ENCODE measurements at places on chromosomes 7 and 10.

GRCh38 chr10:129927351-129928120 lies 36.5 kb downstream of the EBF3 start:
- DNase-seq = no peak

GRCh38 chr10:60394446-60394845 lies 4.8 kb upstream of the ANK3 start:
- DNase-seq = no peak

GRCh38 chr10:71395621-71396020 lies 1.1 kb upstream of the CDH23 start:
- DNase-seq = no peak

- peak; percentile 57 for DNase-seq
Observed at GRCh38 chr7:129493555-129493954, 8.8 kb upstream of the SMKR1 start.

GRCh38 chr10:123502983-123503382 lies 163.2 kb upstream of the GPR26 start:
- no peak for DNase-seq

- peak; percentile 45 for DNase-seq
Observed at GRCh38 chr10:93954726-93955363, 38.9 kb upstream of the PLCE1 start.

GRCh38 chr7:131090886-131091692 lies 236.6 kb upstream of the MKLN1 start:
- no peak for DNase-seq

- DNase-seq = no peak
Observed at GRCh38 chr7:80873140-80873539, 45.7 kb downstream of the SEMA3C start.

DNA sequence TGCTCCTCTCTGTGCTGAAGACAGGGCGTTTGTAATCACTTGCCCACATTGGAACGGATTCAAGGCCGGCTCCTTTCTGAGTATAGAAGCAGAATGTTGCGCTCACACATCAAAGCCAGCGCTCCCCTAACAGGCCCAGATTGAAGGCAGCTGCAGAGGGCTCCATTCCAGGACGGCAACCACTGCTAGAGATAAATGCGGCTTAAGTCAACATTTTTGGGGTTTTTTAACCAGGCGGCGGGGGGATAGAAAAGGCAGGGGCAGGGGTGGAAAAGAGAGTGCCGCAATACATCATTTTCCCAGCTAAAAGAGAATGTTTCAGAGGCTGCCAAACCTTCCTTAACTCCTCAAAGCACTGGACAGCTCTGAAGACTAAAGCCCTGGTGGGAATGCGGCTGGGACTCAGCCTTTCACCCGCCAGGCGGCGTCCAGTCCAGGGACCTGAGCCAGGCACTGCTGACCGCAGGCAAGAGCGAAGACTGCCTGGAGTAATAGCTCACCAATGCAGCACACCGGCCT lies 189.6 kb downstream of the TNS3 start:
- DNase-seq = no peak

DNA sequence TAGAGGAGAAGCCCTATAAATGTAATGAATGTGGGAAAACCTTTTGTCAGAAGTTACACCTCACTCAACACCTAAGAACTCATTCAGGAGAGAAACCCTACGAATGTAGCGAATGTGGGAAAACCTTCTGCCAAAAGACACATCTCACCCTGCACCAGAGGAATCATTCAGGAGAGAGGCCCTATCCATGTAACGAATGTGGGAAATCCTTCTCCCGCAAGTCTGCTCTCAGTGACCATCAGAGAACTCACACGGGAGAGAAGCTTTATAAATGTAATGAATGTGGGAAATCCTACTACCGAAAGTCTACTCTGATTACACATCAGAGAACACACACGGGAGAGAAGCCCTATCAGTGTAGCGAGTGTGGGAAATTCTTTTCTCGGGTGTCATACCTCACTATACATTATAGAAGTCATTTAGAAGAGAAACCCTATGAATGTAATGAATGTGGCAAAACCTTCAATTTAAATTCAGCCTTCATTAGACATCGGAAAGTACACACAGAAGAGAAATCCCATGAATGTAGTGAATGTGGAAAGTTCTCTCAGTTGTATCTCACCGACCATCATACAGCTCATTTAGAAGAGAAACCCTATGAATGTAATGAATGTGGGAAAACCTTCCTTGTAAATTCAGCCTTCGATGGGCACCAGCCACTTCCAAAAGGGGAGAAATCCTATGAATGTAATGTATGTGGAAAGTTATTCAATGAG lies 18.9 kb downstream of the RBAK start:
- no peak for DNase-seq

GRCh38 chr10:102775201-102775934 lies 31.6 kb downstream of the WBP1L start:
- DNase-seq = no peak

DNA sequence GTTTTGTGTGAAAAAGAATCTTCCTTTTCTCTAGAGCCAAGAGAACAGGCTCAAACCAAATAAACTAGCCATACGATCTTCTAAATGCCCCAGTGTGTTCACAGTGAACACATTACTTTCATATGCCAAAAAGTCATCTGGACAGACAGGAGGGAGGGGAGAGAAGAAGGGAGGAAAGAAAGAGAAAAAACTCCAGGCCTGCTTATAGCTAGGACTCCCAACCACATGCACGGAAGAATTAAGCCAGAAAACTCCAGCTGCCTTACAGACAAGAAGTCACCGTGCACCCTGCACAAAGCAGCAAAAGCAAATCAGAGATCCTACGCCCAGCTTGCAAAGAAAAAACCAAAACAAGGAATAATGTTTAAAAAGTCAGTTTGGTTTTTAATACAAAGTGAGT lies 34.3 kb downstream of the SNX8 start:
- DNase-seq = no peak

- DNase-seq = peak; percentile 46
Observed at GRCh38 chr10:71729161-71729636, 9.6 kb upstream of the C10orf105 start.

GRCh38 chr10:90031776-90032175 lies 330.4 kb downstream of the KIF20B start:
- no peak for DNase-seq

DNA sequence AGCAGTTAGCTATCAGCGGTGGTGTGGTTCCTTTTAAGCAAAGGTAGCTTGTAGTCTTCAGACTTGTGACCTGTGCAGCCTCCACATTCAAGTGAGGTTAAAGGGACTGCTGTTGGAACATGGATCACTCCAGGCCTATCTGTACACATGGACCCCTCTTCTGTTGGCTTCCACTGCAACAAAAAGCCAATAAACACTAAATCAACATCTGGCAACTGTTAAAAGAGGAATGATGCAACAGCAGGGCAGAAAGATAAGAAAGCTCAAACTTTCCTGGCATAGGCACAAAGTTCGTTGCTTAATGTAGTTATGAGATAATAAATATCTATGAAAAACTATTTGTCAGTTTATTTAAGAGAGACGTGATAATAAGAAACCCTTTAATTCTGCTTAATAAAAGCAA lies 4.0 kb upstream of the MINPP1 start:
- no peak for DNase-seq

GRCh38 chr7:64794171-64794844 lies at the start of gene ZNF138:
ZNF138 (plus strand) TSS chr7:64794428; CDS start chr7:64794569, 141 bp downstream.
- DNase-seq = peak; percentile 99

GRCh38 chr7:74343281-74344131 lies 54.3 kb downstream of the CLIP2 start:
- peak; percentile 93 for DNase-seq

GRCh38 chr7:69114374-69114773 lies 483.9 kb upstream of the AUTS2 start:
- no peak for DNase-seq

DNA sequence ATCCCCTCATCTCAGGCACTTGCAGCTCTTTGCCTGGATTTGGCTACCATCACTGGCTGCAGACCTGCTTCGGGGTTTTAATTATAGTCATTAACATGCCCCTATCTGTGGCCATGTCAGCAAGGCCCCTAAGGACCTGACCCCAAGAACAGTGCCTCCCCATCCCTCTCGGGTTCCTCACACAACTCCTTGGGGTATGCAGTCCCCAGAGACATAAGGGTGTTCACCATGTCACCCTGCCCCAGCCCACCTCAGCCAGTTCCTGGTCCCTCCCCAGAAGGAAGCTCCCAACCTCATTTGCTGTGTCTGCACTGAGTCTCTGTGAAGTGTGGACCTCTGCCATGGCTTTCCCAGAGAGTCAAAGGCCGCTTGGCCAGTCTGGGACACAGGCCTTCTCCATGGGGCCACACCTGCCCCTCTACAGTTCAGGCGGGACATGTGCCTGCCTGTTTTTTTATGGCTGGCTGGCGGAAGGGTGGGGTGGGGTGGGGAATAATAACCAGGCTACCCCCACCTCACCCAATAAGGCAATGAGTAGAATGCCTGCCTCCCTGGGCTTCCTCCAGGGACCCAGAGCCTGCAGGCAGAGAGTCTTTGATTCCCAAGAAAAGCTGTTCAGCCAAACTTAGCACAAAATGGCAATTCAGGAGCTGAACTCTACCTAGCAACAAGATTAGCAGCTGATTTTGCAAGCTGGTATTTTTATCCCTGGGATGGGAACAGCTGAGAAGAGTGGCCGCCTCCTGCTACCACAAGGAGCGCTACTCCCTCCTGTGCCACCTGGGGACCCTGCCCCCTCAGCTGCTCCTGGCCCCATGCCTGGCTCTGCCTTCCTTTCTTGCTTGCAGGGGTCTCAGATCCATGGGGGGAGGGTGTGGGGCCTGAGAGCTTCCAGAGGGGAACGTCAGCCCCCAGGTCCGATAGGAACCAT lies 23.7 kb upstream of the CAMK2B start:
- DNase-seq = no peak

- no peak for DNase-seq
Observed at GRCh38 chr7:103379270-103379975, 32.0 kb downstream of the PSMC2 start.

- DNase-seq = peak; percentile 79
Observed at GRCh38 chr7:142478479-142479220, 220.8 kb upstream of the PRSS58 start.

DNA sequence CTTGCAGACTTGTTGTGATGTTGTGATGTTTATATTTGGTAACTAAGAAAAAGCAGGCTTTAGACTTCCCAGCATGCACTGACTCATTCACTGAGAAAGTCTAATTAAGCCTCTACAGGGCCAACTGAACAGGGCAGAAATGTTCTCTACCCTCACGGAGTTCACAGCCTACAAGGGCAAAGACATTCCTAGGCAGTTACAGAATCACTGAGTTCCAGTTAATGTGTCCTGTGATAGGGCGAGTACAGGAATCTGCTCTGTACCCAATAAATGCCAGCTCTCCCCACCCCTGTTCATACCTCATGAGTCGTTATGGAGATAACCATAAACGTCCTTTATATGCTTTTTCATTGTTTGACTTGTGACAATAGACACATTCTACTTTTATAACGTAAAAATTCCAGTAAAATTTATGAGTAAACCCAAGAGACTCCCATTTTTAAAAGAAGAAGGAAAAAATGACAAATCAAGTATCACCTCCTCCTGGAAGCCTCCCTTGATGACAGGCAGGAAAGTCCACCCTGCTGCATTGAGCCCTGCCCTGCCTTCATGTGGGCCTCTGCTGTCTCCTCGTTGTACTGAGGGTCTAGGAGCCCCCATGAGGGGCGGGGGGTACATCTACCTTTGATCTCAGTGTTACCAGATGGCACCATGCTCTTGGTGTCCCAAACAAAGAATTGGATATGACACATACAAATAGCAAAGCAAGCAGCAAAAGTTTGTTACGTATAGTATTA lies 14.3 kb downstream of the MUC12 start:
- peak; percentile 51 for DNase-seq

DNA sequence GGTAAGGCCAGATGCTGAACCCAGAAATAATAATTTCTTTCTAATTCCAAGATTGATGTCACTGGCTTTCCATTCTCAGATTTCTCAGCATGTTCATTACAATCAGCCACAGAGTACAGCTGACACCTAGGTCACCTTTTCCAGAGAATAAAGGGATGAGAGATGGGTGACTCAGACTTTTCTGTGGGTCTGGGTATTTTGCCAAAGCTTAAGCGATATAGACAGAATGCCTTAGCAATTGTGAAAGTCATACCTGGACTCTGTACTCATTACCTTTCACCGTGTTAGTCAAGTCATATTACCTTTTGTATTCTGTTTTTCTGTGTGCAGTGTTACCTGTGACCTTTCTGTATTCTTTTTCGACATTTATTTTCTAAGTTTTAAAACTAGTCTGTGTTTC lies 10.6 kb upstream of the PRTFDC1 start:
- peak; percentile 59 for DNase-seq

DNA sequence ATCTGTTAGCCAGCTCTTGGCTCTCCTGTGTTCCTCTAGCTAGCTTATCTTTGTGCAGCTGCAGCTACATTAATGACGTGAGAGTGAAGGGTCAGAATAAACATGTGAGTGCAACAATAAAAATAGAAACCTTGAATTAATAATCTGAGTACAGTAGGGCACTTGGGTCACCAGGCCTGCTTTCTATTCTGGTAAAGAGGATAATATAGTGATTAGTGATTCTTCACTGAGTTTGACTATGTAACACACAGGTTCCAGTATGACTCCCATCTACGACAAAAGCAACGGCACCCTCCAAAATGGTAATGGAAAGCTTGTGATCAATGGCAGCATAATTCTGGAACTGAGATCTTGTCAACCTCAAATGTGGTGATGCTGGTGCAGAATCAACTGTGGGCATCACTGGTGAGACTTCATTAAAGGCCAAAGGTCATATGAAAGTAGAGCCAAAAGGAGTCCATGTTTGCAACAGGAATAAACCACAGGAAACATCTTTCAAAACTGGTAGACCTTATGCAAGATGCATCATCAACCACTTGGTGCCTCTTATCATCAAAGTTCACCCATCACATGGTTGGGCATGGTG lies 77.6 kb downstream of the NRBF2 start:
- no peak for DNase-seq

DNA sequence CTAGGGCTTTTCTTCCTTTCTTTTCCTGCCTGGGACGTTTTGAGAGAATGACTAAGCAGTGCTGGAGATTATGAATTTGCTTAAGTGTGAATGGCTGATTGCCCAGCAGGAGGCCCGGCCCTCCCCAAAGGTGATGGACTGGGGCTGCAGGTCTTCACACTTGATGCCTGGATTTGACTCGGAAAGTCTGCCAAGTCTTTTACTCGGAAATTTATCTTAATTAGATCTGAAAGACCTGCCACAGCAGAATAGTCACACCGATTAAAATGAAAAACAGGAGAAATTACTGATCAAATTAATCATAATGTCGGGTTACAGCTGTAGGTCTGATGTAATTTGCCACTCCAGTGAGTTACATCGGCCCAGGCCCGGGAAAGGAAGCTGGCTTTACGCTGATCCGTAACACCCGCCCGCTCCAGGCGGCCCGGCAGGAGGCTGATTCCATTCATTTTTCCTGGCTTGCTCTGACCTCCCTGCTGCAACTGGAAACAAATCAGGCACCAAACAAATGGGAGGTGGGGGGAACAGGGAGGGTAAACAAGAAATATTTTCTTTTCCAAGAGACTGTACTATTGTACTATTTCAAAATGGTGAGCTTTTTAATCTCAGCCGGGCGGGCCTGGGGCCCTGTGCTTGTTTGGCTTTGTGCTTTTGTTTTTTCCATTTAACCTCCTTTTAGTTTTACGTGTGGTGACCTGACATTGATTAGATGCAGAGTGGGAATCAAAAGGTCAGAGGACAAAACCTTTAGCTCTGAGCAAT lies 212.4 kb upstream of the YAE1 start:
- DNase-seq = peak; percentile 91
